ENCODE measurements at places on chromosomes 3 and 15.

GRCh38 chr15:69194025-69194827 is 33.8 kb downstream of the GLCE start:
- peak; percentile 13 for DNase-seq

DNA sequence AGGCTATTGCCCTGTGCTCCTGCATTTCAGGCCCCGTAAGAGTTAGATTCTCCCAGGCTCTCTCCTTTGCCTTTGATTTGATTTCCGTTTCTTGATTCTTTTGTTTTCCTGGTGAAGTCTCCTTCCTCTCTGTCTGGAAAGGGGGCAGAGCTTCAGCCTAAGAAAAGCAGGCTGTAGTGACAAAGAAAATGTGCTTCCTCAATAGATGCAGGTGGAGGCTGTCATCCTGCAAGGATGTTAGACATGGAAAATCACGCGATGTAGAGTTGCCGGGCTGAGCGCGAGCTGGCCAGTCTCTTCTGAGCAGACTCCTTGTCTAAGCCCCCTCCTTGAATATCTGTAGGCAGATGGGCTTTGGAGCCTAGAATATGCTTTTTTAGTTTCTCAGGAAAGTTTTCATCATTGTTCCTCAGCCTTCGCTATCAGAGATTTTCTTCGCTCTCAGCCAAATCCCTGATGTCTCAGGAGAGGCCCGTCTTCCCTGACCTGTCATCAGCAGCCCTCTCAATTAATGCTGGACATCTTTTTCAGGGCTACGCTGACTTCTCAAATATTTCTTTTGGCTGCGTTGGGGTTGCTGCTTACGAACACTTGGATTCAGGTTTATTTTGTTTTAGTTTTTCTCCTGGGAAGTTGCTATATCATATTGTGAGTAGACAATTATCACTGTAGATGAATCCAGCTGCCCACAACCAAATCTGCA is 163.6 kb downstream of the ITPR1 start:
- no peak for DNase-seq

- DNase-seq = peak; percentile 73
Measured at GRCh38 chr15:77118882-77119321, 48.0 kb upstream of the TSPAN3 start.

DNA sequence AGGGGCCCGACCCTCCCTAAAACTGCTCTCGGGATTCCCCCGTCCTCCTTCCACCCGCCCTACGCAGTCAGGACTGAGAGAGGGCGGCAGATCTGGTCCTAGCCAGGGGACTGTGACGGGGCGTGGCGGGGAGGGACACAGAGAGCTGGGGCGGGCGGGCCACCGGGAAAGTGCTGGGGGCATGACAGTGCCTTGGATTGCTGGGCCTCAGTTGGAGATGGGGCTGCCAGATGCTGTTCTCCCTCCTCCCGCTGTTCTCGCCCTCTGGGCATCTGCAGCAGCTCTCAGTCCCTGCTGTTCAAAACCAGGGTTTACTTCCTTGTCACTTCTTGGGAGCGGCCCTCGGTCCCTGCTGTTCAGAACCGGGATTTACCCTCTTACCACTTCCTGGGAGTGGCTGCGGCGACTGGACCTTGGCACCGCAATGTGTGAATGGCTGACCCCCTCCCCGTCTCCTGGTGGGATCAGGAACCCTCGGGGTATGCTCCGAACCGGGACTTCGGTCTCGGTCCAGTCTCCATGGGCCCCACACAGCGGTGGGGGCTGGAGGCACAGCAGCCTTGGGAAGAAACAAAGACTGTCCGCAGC is 1.8 kb upstream of the RPP25 start:
- peak; percentile 81 for DNase-seq

GRCh38 chr3:184884359-184885017 is 72.5 kb downstream of the VPS8 start:
- no peak for DNase-seq

DNA sequence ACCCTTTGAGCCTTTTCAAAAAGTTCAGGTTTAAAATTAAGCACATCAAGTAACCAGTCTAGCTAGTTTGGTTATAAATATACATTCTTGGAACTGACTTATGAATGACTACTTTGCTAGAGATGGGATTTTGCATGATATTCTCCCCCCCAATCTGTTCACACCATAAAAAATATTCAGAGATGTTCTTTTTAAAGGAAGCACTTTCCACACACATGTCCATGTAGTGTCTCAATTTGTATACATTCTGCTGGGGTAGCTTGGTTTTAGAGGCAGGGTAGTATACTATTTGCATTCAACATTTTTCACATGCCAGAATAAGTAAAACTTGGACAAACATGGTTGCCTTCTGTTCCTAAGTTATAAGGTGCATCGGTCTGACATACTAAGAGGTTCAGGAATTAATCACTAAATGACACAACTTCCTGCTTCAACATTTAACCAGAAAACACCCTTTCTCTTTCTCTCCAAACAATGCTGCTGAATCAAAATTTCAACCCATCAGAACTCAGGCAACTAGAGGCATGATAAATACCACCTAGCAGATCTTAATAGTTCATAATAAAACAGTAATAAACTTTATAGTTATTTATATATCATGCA is 57.0 kb downstream of the SUMF1 start:
- no peak for DNase-seq

DNA sequence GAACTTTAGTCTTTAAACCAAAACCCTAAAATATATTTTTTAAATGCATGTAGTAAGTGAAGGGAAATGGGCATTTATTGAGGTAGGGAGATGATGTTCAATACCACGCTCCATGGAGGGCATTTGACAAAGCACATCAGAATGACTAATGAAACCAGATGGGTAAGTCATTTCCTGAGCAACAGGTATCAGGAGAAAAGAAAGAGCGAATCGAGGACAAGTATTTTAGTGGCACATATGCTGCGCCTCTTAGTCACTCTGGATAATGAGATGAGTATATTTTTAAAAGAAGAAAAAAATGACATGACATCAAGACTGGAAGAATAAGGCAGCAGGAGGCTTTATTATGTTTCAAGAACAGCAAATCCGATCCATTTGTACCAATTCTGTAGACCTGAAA is 129.0 kb upstream of the ARHGEF3 start:
- no peak for DNase-seq

DNA sequence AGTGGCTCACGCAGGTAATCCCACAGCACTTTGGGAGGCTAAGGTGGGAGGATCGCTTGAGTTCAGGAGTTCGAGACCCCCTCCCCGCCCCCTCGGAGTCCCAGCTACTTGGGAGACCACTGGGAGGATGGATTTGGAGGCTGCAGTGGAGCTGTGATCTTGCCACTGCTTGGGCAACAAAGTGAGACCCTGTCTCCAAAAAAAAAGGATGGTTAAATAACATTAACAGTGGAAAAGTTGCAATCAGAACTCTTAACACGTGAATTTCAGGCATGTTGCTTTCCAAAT is 1.4 kb upstream of the TMEM87A start:
- no peak for DNase-seq

DNA sequence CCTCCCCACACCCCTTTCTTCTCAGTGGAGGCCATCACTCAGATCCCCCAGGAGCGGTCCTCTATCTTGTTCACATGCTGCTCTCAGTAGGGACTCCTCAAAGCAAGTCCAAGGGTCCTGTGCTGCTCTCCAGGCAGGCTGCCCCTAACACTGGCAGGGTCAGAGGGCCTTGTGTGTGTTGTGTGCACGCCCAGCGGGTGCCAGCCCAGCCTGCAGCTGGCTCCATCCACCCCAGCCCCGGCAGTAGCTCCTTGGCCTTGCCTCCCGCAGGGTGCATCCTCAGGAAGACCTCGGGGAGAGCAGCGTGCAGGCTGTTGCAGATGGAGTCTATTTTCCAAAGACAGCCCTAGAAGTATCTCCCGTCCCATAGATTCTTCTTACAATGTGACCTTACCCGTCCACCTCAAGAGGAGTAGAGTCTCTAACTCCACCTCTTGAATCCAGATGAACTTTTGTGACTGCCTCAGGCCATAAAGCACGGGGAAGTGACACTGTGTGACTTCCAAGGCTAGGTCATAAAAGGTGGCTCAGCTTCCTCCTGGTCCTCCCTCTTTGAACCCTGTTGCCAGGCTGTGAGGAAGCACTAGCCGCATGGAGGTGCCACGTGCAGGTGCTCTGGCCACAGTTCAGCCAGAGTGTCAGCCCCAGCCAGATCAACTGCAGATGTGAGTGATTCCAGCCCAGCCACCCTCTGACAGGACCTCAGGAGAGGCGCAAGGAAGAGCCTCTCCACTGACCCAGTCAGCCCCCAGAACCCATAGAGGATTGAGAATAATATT is 531.6 kb downstream of the SHQ1 start:
- DNase-seq = no peak

DNA sequence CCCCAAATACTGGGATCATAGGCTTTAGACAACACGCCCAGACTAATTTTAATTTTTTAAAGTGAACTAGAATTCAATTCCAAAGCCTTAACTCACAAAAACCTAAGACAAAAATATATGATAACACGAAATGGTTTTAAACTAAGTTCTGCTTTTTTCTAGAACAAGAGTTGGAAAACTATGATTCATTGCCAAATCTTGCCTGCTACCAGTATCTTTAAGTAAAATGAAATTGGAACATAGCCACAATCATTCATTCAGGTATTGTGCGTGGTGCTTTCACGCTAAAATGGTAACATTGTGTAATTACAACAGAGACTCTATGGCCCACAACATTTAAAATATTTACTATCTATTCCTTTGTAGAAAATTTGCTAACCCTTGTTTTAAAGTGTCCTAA is 488.0 kb upstream of the ZNF385D start:
- no peak for DNase-seq

GRCh38 chr3:112769286-112769978 is 77.2 kb downstream of the CD200R1L start:
- DNase-seq = peak; percentile 34

- no peak for DNase-seq
Measured at GRCh38 chr3:51637144-51637940, 33.7 kb upstream of the TEX264 start.

GRCh38 chr15:60999771-61000170 is 229.3 kb downstream of the RORA start:
- no peak for DNase-seq

DNA sequence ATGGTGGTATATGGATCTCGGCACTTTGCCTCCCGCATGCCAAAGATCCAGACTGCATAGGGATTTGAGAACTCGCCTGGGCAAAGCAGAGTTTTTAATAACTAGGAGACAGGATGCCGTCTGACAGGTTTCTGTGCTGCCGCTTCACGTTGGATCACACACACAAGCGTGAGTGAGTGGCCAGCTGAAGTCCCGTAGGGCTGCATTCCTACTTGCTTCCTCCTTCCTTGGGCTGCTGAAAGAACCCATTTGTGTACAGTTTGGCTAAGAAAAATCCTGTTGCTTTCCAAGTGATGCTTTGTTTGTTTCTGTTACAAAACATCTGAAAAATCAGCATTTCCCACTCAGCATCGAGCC is 604.3 kb upstream of the CFAP20DC start:
- peak; percentile 51 for DNase-seq

- DNase-seq = peak; percentile 88
Measured at GRCh38 chr15:80929225-80929624, 60.4 kb downstream of the MESD start.

- no peak for DNase-seq
Measured at GRCh38 chr15:88899251-88899650, 3.9 kb upstream of the HAPLN3 start.

DNA sequence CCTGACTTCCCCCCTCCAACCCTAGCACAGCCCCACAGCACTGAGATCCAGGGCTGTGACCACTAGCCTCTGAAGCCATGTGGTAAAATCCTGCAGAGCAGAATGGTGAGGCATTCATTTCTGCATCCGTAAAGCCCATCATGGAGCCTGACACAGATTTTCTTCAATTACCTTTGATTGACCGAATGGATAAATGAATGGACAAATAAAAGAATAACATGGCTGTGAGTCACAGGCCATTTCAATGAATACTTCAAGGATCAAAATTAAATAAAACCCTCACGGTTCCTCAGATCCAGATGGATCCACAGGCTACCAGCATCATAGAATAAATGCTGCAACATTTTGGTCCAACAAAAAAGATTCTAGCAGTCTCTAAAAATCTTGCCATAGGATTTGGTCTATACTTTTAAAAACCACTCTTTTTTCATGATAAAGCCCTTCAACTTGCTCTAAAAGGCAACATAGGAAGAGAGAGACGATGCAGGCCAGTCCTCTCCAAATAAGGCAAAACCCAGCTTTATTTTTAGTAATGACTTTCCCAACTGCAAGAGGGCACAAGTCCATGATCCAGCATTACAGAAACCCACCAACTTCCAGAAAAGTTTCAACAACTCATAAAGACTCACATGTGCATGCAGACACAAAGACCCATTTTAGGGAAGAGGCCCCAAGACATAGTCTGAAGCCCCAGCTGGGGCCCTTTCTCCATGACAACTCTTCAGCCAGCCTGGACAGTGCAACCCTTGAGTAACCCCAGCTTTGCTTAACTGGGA is 52.4 kb upstream of the MRPS22 start:
- no peak for DNase-seq

DNA sequence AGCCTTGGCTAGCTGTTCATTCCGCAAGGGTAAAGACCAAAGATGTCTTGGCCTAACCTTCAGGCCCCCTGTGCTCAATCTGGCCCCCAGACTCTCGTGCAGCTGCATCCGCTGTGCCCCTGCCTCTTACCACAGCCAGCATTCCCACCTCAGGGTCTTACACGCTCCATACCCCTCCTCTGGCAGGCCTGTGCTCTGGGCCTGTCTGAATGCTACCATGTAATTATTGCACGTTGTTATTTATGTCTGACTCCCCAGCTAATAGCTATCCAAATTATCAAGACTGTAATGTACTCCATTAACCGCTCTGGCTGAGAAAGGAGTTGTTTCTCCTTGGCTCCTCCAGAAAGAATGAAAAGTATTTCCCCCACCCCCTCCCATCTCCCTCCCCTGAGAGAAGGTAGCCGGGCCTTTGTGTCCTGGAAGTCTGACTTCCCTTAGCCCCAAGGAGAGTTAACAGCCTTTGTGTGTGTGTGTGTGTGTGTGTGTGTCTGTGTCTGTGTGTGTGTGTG is 54.5 kb upstream of the UBE2E1 start:
- no peak for DNase-seq

GRCh38 chr15:40080847-40081246 is 27.8 kb downstream of the BMF start:
- no peak for DNase-seq

DNA sequence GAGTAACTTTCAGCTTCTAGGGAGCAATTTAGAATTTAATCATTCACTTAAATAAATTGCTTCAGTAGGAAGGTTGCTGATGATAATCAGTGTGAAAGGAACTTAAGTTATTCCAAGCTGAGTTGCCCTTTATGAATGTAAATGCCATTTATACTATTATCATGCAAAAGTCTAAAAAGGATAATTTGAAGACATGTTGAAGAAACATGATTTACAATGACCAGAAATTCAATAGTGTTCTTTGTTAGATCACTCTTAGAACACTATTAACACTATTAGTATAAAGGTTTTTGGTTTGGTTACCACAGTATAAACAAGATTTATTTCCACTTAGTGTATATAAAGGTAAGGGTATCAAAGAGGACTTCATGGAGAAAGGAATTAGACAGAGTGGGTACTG is 1.6 kb downstream of the OR4F6 start:
- no peak for DNase-seq

- DNase-seq = no peak
Measured at GRCh38 chr15:74157868-74158827, 15.4 kb upstream of the ISLR start.

GRCh38 chr3:144369129-144369879 is 397.7 kb downstream of the DIPK2A start:
- DNase-seq = no peak
